ENCODE measurements at places on chromosomes 7 and 10. TPM values are rescaled to one million over a fixed set of nuclear protein-coding genes. Genes with fewer than 3 reads are reported as not detected.

DNA sequence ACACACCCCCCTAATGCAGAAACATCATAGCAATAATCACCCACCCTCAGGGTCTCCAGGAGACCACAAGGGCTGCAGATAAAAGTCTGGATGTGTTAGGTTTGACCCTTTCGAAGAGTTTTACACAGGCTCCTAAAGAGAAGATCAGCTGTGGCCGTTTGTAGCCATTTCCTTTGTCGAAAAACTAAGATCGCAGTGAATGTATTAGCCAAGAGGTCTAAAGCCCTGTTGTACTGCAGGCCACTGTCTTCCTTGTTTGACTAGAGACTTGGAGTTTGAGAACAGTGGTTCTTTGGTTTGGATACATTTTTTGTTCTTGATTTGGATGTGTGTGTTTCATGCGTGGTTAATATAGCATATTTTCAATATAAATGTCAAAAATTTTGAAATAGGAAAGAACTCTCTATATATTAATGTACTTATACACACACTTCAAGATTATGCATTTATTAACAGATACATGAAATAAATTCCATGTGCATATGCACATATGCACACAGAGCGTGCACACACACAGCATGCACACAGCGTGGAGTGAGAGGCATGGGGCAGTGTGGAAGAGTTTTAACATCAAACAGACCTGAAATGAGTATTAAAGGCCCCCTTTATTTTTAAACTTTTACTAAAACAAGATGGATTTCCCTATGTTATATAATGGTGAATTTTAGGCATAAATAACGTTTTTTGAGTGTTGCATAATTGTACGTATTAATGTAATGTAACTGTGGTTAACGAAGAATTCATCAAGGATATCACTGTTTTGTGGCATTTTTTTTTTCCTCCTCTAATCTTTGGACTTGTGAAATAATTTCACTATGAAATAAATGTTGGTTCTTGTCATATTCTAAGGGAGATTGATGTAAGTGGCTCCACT lies 2.2 kb downstream of the IKZF1 start:
- no peaks in the 10 kb centered on the region for H3K36me3 ChIP-seq
- H3K4me1 ChIP-seq: no peaks in the 10 kb centered on the region
- H3K27me3 ChIP-seq: peaks cover 77% of the 10 kb centered on the region
- DNase-seq: no peak
- no peak overlapping the region for H3K4me3 ChIP-seq

TRIL gene
- total RNA-seq: not detected

GRCh38 chr10:133401981-133402725 lies 8.2 kb downstream of the MTG1 start:
- no peak overlapping the region for H3K27ac ChIP-seq
- H3K36me3 ChIP-seq: no peaks in the 10 kb centered on the region
- H3K4me1 ChIP-seq: no peaks in the 10 kb centered on the region
- no peak for DNase-seq

GRCh38 chr10:32953277-32953927 lies 4.6 kb downstream of the ITGB1 start:
- H3K4me1 ChIP-seq: peaks cover 58% of the 10 kb centered on the region
- H3K27me3 ChIP-seq: no peaks in the 10 kb centered on the region
- DNase-seq: no peak
- no peak overlapping the region for H3K27ac ChIP-seq
- peaks cover 38% of the 10 kb centered on the region for H3K36me3 ChIP-seq

DNA sequence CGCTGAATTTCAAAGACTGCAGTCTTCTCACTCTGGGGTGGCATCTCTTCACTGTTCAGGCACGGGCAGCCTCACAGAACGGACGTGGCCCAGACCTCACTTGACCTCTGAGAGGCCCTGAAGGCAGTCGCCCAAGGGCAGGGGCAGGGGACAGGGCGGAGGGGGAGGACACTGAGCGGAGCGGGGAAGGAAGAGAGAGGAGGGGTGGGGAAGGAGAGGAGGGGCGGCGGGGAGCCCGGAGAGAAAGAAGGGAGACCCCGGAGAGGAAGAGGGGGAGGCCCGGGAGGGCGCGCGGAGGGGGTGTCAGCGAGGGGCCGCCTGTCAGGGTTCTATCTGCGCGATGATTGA lies 58.7 kb upstream of the COMTD1 start:
- DNase-seq: peak; percentile 69
- H3K27ac ChIP-seq: peak overlapping the region; percentile 98
- H3K36me3 ChIP-seq: no peaks in the 10 kb centered on the region
- H3K4me1 ChIP-seq: peaks cover 50% of the 10 kb centered on the region
- H3K27me3 ChIP-seq: no peaks in the 10 kb centered on the region

GRCh38 chr10:24966962-24967481 lies 14.6 kb upstream of the PRTFDC1 start:
- no peak overlapping the region for H3K4me3 ChIP-seq
- H3K4me1 ChIP-seq: peaks cover 20% of the 10 kb centered on the region
- DNase-seq: no peak
- no peaks in the 10 kb centered on the region for H3K27me3 ChIP-seq

KLLN gene
- total RNA-seq: 0.57 TPM

CHCHD1 gene
- total RNA-seq: 44.1 TPM

GRCh38 chr10:128210215-128211063 lies 84.2 kb upstream of the MKI67 start:
- H3K4me3 ChIP-seq: no peak overlapping the region
- H3K27ac ChIP-seq: no peak overlapping the region
- H3K27me3 ChIP-seq: peaks cover 41% of the 10 kb centered on the region
- H3K36me3 ChIP-seq: no peaks in the 10 kb centered on the region

GRCh38 chr7:76292213-76292573 lies 10.3 kb upstream of the HSPB1 start:
- DNase-seq: peak; percentile 50
- H3K4me3 ChIP-seq: peak overlapping the region; percentile 57
- peaks cover 66% of the 10 kb centered on the region for H3K4me1 ChIP-seq
- H3K27me3 ChIP-seq: no peaks in the 10 kb centered on the region

MAD1L1 gene
- 50.8 TPM for total RNA-seq

DLX5 gene
- total RNA-seq: not detected

TMEM176B gene
- total RNA-seq: 2.3 TPM

GRCh38 chr7:43868681-43869005 lies 674 bp downstream of the MRPS24 start:
- DNase-seq: no peak
- H3K4me1 ChIP-seq: peaks cover 58% of the 10 kb centered on the region
- H3K27me3 ChIP-seq: no peaks in the 10 kb centered on the region
- peaks cover 19% of the 10 kb centered on the region for H3K36me3 ChIP-seq
- peak overlapping the region; percentile 69 for H3K4me3 ChIP-seq
- peak overlapping the region; percentile 22 for H3K27ac ChIP-seq

Measured in PC-9 (cell line).